Suppressor macrophage (primary cell): ENCODE measurements at places on chromosomes 12 and 14.

DNA sequence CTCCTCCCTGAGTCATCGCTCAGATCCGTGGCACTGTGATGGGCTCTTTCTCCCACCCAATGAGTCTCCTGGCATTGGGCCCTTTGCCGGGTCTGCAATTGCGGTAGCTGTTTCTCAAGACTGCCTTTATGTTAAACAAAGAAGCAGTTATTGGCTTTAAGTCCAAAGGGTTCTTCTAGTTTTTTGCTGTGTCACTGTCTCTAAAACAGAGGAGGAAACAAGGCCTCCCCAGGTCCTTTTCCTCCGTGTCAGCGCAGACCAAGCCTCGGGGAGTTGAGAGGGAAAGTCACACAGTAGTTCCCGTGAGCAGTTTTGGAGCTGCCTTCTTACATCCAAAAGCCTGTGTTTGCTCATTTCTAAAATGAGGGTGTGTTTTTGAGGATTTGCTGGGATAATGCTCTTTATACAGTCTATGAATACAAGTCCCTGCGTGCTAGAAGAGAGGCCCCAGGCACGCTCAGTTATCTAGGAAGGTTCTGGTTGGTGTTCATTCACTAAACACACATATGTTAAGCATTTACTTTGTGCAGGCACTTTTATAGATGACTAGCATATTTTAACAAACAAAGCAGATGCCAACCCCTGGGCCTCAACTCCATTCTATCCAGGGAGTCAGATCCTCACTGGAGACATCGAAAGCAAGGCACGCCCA, 126.0 kb upstream of the PZP start:
- peak; percentile 14 for DNase-seq

GRCh38 chr12:87518481-87518880, 510.7 kb downstream of the C12orf50 start:
- DNase-seq = no peak

- peak; percentile 93 for DNase-seq
Observed at GRCh38 chr12:104358353-104359003, 54.9 kb downstream of the EID3 start.

DNA sequence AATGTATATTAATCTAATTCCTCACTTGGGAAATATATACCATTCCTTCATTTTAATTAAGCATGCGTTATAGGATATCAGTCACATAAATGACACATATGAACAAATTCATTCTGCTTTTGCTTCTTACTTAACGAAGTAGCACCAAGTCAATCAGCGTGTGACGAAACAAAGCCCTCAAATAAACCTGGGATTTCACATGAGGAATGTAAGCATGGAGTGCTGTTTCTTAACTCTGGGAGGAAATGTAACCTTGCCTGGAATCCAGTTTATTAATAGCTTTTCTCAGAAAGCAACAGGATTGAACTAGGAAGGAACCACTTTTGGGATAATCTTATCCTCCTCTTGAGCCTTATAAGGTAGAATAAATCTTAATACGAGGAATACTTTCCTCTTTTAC, 72.0 kb downstream of the NIN start:
- DNase-seq = no peak

DNA sequence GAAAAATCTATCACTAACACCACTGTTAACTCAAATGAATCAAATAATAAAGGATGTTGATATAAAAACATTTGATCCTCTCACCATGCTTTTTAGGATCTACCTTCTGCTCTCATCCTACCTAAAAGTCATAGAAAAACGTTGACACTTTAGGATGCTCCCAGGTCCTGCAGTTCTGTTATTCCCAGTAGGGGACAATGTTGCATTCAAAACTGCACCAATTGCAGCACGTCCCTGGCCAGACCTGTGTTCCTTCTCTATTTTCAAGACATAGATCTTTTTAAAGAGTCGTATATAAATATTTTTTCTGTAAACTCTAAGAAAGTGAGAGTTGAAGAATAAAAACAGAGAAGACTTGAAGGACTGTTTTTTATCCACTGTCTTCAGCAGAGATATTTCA, 8.8 kb downstream of the AICDA start:
- DNase-seq = peak; percentile 48

DNA sequence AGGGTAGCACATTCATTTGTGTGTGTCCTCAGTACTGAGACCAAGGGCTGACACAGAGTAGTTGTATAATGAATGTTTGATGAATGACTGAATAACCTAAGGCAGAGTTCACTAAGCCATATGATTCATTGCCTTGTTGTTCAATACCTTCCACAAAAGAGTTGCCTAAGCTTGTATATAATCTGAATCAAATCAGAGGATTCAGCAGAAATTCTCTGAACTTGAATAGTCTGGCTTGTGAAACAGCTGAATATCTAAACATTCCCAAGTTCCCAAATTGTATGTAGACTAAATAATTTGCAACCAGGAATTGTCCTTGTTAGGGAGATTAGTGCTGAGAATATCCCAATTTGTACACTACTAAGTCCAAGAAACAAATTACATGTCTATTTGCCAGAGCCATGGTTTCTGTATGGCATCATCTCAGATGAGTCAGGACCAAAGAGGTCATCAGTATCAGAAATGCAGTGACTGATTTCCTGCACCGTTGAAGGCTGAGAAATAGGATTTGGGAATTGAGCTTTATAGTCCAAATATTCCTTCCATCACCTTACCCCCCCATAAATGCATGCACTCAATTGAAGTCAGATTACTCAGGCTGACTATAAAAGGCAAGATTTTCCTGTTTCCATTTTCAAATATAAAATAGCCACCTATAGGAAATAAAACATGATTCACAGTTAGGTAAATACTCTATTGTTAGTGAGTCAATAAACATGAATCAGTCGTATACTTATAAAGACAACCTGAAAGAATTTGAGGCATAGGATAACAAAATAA, 168.7 kb downstream of the PHLDA1 start:
- DNase-seq = peak; percentile 50

- no peak for DNase-seq
Observed at GRCh38 chr12:56517854-56518253, 3.8 kb upstream of the RBMS2 start.

- DNase-seq = no peak
Observed at GRCh38 chr12:132410296-132410625, 79.7 kb upstream of the FBRSL1 start.

GRCh38 chr14:92322516-92322915, 449 bp upstream of the SLC24A4 start:
- DNase-seq = no peak

GRCh38 chr12:50112456-50113218, 601 bp downstream of the COX14 start:
- peak; percentile 67 for DNase-seq

DNA sequence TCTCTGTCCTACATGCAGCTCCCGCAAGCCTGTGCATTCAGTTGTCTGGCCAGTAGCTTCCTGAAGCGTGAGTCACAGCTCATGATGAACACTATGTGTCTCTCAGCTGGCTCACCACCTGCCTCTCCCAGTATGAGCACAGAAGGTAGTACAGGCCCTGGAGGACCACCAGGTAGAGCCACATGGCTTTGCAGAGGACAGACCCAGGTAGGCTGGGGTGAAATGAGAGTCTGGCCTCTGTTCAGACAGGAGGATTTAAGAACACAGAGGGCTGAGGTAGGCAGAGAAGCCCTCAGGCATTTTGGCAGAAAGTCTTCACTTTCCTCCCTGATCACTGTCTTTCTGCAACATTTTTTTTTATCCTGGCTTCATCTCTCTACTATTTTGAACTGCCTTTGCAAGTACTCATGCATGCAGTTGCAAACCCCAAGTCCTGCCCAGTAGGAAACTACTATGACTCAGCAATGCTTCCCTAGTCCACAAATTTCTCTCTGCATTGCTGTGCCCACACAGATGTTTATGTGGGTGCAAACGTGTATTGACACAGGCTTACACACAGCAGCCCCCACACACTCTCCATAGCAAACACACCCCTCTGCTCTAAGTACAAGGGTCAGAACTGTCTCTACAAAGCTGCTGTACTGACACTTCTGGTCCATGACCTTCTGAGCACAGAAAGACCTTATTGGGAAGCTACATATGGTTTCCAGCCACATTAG, 7.2 kb upstream of the SDR9C7 start:
- DNase-seq = peak; percentile 53

DNA sequence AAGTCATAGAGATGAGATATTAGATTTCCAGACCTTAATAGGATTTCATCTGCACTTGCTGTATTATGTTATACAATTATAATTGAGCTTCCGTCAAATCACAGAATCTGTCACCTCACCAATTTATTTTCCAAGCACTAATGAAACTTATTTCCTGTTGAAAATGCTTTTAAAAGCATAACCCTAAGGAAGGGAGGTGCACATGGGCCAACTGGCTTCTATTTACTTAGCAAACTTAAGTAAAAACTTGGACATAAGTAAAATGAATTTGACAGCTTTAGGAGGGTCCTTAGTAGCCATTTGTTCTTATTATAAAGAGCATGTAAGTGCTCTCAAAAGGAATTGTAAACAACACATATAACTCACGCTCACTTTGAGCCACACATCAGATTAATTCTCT, 462.2 kb upstream of the TMPO start:
- DNase-seq = no peak

DNA sequence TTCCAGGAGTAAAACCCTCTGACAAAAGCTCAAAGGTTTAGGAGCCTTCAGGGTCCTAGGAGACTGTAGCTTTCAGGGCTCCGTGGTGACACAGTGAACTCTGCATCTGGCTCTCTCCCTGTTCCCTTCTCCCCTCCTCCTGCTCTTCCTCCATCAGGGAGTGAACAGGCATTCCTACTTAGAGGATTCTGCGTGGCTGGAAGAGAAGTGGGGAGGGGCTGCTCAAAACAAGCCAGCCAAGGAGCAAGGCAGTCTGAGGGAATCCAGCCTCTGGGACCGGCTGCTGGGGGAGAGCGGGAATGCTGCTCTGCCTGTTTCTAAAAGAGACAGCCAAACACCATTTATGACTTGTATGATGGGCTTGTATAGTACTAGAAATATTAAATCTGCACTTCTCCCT, 49.5 kb downstream of the RBMS2 start:
- DNase-seq = no peak

- DNase-seq = no peak
Observed at GRCh38 chr12:52575256-52575655, 1.6 kb upstream of the KRT74 start.

- DNase-seq = no peak
Observed at GRCh38 chr12:118734266-118734665, 247.1 kb upstream of the SRRM4 start.

DNA sequence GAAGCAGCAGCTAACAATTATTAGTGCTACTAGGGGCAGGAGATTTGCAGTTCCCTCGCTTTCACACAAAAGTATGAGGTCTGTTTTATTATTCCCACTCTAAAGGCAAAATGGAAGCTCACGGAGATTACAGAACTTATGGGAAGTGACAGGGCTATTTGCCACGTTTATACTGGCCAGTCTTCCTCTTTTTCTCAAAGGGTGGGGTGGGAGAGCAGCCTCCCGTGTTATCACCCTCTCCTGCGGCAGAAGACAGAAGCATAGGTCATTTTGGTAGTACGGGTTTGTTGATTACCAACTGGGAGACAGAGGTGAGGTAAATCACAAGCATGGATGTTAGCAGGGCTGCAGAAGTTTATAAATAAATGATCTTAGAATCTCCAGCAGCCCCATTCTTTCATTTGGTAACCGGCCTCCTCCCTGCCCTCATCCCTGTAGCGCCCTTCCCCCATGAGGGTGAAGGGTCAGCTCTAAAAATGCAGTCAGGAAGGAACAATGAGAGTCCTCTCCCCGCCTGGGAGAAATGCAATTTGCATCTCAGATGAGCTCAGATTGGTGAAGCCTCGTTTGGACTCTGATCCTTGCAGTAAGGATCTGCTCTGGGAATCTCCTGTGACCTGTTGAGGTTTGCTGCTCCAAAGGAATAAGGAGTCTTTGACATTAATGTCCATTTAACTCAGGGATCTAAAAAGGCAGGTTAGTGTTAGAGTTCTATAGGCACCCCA, 44.7 kb upstream of the SINHCAF start:
- DNase-seq = peak; percentile 61

- DNase-seq = no peak
Observed at GRCh38 chr12:19847294-19848059, 408.2 kb downstream of the AEBP2 start.

DNA sequence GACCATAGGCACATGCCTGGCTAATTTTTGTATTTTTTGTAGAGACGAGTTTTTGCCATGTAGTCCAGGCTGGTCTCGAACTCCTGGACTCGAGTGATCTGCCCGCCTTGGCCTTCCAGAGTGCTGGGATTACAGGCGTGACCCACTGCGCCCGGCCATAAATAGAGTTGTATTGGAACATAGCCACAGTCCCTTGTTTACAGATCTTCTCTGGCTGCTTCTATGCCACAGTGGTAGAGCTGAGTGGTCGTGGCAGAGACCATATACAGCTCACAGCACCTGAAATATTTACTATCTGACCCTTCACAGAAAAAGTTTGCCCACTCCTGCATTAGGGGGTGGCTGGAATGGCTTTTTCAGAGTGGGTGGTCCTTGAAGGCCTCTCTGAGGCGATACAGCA, 28.0 kb upstream of the TSPAN9 start:
- DNase-seq = no peak

DNA sequence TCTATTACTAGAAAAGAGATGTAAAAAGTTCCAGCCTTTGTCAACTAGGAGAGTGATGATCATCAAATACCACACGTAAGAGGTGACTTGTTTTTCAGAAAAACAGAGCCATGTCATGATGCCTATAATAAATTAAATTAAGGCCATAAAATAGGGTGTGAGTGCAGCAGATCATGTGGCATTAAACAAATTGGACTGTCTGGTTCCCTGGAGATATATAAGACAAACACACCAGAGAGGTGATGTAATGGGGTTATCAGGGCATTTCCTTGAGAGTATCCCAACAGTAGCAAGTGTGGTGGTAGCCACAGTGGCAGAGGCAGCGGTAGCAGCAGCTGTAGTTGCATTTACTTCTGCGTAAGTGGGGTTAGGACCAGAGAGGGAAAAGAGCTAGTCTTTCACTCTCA, 14.6 kb upstream of the GALNT6 start:
- no peak for DNase-seq

GRCh38 chr14:105410642-105411016, 9.0 kb upstream of the MTA1 start:
- no peak for DNase-seq

GRCh38 chr12:851913-852312, 97.6 kb downstream of the RAD52 start:
- peak; percentile 68 for DNase-seq

DNA sequence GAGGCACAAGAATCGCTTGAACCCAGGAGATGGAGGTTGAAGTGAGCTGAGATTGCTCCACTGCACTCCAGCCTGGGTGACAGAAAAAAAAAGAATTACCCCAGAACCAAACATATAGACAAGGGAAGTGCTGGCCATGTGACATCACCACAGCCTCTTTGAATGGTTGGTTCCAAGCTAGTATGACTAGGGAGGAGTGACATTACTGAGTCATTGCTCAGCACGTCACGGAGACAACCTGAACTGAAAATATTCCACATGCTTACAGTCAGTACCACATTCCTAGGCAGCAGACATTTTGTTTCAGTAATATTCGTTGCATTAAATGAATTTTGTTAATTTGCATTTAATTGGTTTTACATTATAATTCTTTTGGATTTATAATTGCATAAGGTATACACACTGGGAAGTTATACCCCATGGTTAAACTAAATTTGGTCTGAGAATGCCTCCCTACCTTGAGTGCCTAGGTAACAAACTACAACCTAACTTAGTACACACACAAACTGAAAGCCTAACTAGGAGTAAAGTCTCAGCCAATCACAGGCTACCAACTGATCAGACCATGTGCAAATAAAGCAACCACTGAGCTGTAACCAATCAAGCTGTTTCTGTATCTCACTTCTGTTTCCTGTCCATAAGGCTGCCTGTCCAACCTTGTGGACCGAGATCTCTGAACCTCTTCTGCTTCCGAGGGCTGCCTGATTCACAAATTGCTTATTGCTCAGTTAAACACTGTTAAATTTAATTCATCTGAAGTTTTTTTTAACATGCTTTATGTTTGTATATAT, 164.4 kb downstream of the CAND1 start:
- DNase-seq = peak; percentile 66

GRCh38 chr12:29012673-29013072, 136.4 kb upstream of the FAR2 start:
- DNase-seq = no peak
